ENCODE measurements at places on chromosomes 5 and 9. TPM values are rescaled to one million over a fixed set of nuclear protein-coding genes. Genes with fewer than 3 reads are reported as not detected.

DNA sequence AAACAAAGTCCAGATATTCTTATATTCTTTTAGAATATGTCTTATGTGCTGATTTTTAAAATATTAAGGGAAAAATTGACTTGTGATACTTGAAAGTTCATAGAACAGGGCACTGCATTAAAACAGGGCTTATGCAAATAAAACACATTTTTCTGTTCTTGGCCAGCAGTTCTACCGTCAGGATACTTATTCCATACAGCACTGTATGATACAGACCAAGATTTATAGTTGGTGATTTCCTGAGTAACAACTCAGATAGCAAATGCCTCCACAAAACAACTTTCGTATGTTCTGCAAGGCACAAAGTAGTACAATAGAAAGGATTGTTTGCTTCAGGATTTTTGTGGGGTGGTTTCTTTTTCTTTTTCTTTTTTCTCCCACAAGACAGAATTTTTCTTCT, 70.0 kb downstream of the F2RL2 start:
- no peak for DNase-seq

Gene MLANA
- not detected for total RNA-seq

Gene PDLIM4
- total RNA-seq = 199 TPM

GRCh38 chr5:173537228-173537627, 79.2 kb downstream of the BOD1 start:
- DNase-seq = no peak

Gene DPYSL3
- total RNA-seq = 376 TPM

DNA sequence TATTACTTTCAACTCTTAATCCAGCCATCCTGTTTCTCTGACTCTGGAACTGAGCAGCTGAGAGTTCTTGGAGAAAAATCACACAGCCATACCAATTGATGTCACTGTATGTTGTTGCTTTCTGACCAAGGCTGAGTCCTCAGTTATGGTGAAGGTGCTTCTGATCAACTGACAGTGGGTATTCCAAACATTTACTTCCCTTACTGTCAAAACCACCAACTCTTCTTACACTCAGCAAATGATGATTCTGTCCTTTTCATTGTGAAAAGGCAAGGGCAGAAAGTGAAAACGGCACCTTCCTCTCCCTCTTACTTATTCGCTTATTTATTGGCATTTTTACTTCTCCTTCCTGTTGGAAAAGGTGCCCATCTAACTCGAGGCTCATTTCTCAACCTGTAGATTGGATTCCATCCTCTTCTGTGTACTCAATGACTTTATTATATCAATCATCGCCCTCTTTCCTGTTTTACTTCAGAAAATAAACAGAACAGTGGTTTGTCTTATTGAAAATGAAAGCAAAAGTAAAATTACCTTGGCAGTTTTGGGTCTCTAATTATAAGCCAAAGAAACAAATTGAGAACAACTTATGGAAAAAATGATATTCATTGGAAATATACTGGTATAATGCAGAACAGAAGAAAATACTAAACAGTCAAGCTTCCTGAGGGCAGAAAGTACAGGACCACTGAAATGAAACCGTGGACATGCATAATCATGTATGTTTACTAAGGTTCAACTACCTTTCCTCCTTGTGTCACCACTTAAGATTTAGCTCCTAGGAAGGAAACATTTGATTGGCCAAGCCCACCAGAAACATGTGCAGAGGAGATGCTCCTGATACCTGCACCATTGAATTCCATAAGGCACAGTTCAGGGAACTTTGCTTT, 104.5 kb upstream of the CHD1 start:
- DNase-seq = no peak

DNA sequence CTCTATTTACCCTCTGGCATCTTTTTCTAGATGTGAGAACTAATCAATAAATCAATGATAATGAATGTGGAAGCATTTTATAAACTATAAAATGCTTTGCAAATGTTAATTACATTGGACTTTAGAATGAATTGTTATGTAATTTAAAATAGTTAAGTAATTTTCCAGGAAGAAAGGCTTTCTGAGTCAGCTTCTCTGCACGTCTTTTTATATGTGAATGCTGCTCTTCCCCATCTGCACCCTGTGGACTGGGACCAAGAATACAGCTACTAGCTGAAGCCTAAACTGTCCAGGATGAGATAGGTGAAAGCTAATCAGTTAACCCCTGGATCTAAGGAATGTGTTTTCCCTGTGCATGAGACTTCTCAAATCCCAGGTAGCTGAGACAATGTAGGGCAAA, 292.9 kb downstream of the NR3C1 start:
- DNase-seq = no peak

Gene COL5A1
- 89.5 TPM for total RNA-seq

DNA sequence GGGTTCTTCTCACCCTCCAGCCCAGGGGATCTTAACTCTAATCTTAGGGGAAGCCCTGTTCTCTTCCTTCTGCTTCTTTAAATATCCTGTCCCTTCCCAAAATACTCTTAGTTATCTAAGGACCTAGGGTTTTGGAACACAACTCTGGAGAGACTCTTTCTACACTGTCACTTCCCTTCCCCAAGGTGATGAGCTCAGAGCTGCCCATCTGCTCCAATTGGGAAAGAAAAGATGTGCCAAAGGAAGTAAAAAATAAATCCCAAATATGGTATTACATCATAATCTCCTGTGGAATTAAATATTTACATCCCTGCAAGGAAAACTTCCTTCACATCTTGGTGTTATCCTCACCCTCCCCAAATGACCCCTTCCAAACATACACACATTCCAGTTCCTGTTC, 291.2 kb downstream of the EPB41L4A start:
- DNase-seq = no peak

Gene SIT1
- 0.40 TPM for total RNA-seq

Data from esophagus muscularis mucosa (tissue), 4 donors.